ENCODE measurements at places on chromosomes 5 and 9.

DNA sequence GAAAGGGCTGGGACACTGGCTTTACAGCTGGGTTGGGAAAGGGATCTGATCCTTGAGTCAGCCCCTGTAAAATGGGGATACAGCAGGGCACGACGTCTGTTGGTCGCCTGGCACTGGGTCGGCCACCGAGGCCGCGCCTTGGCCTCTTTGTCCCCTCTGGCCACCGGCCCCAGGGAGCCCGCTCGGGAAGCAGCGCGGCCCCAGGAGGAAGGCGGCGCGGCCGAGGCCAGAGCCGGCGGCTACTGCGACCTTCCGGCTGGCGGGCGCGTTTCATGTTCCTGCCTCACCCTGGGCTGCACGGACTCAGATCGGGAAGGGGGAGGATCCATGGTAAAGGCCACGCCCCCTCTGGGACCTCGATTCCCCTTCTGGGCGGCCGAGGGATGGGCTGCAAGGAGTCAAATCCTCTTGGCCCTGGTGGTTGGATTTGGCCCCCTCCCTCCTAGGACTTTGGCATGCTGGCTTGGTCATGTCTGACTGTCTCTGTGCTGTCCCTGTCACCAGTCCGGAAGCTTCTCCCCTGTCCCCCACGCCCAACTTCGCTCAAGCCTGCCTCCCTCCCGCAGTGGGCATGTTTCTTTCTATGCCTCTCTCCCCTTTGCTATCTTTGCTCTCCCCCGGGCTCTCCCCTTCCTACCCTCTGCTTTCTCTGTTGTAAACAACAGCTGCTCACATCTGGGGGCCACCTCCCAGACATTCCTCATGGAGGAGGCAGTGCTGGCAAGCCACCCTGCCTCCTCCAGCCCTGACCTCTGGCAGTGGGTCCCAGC, 25.8 kb downstream of the FPGS start:
- peak; percentile 15 for DNase-seq

DNA sequence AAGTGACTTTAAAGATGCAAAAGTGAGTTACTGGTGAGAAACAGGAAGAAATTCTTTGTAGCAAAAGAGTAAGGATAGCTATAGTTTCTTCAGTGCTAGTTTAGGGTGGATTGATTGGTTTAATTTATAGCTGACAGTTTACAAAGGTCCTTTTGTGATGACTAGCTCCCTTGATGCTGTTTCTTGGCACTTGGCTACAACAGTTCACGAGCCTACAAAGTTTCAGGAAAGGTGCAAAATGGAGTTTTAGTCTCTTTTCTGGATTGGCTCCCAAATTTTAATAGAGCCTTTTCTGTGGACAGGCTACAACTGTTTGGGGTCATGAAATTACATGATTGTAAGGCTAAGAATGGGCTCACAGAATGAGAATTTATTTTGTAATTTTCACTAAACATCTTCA, 40.9 kb upstream of the BNIP1 start:
- no peak for DNase-seq

GRCh38 chr9:126372716-126373115, 46.1 kb downstream of the MVB12B start:
- DNase-seq: no peak

GRCh38 chr9:78371981-78372380, 75.1 kb downstream of the PSAT1 start:
- DNase-seq: no peak

DNA sequence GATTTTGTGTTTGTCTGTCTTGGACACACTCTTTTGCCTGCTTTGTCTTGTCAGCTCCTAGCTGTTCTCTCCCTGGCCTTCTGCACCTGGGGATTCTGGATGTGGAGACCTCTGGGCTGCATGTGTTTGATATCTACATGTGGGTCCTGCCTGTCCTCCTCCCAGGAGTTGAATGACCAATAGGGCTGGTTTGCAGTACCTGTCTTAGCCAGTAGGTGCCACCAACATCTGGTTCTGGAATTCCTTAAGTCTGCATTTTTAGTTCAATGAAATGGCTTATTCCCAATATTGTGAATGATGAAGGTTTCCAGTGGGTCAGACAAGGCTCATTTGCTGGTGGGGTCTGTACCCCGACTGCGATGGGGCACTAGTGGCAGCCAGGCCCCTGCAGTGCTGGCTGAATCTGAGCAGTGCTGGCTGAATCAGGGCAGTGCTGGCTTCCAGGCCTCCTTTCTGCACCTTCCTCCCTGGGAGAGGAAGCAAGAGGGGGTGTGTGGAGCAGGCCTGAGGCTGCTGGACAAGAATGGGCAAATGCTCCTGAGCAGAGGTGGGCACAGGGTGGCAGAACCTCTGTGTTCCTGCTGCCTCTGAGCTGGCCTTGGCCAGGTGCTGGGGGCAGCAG, 73.3 kb downstream of the RXRA start:
- DNase-seq: no peak
